ENCODE measurements at places on chromosomes 1 and 21.

DNA sequence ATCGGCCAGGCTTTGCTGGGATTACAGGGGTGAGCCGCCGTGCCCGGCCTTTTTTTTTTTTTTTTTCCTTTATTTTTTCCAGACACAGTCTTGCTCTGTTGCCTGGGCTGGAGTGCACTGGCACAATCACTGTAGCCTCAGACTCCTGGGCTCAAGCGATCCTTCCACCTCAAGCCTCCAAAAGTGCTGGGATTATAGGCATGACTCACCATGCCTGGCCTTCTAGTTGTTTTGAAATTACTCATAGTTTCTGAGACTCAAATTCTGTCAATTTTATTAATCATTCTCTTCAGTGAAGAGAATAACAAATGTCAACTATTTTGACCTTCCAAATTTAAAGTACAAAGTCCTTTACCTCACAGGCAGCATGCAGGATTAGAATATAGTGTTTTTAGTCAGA is 374.5 kb downstream of the PLA2G4A start:
- no peak for DNase-seq

DNA sequence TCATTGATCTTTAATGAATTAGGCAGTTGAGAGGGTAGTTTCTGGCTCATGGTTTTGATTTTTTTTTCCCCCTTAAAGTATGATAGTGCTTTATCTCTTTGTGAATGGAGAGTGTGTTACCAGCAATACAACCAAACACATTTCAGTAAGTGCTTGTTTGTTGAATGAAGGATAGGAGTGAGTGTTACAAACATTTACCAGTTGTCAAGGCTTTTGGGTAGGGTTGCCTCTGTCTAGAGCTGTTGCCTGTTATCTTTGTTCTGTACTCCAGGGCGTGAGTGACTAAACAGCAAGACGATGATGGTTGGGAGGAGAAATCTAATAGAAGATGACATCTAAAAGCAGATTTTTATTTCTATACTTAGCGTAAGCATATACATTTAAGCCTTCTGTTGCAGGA is 21.5 kb downstream of the MAP3K7CL start:
- no peak for DNase-seq

GRCh38 chr1:180953291-180954004 is 40.8 kb downstream of the KIAA1614 start:
- DNase-seq = peak; percentile 41

DNA sequence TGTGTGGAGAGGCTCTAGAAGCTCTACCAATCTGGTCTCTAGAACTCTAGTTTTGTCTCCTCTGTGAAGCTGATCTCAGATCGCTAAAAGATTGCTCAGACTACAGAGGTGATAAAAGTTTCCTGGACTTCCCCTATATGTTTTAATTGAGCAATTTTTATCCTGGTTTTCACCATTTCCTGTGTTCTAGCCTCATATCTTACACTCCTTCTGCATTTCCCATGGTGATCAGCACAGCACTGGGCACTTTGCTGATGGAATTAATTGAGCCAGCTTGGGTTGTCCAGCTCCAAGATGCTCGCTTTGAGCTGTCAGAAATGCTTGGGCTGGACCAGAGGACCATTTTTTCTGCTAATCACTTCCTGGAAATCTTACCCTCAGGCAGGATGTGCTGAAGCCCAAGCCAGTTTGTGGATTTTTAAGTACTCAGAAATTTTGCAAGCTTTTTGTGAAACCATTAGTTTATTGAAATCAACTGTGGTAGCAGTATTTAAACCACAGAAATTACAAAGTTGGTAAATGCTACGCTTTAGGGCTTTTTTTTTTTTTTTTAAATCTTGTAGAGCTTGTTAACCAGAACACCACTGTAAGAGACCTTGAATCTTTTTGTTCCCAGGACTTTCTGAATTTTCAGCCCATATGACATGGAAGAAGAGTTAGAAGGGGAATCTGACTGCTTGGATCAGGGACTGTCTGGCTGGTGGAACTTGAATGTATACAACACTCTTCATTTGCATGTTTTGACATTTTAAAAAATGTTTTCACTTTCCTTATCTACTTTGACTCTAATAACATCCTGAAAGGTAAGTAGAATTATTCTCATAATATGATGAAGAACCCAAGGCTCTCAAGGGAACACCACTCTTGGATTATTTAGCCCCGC is 28.4 kb downstream of the CD48 start:
- no peak for DNase-seq

GRCh38 chr1:8006037-8006963 is 19.8 kb downstream of the ERRFI1 start:
- DNase-seq = no peak

- peak; percentile 13 for DNase-seq
Measured at GRCh38 chr1:207309745-207310273, 11.7 kb upstream of the CD55 start.

DNA sequence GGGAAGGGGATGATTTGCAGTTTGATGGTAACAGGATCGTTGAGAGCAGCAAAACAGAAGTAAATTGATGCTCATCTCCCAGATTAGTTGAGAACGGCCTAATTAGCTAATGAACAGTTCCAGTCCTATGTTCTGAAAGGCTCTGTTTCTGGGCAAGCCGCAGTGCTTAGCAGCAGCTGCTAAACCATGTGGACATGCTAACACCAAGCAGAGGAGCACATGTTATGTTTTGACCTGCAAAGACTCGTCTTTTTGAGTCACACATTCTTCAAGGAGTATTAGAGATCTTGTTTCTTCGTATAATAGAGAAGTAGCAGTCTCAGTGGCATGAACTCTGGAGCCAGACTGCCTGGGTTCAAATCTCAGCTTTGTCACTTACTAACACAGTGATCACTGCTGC is 58.1 kb downstream of the CACNA1E start:
- DNase-seq = no peak

- no peak for DNase-seq
Measured at GRCh38 chr1:42960566-42961311, 2.1 kb upstream of the SLC2A1 start.

- DNase-seq = no peak
Measured at GRCh38 chr1:74590288-74590687, 77.9 kb upstream of the LRRC53 start.

GRCh38 chr21:42311816-42312625 is 3.2 kb downstream of the TFF3 start:
- DNase-seq = no peak

DNA sequence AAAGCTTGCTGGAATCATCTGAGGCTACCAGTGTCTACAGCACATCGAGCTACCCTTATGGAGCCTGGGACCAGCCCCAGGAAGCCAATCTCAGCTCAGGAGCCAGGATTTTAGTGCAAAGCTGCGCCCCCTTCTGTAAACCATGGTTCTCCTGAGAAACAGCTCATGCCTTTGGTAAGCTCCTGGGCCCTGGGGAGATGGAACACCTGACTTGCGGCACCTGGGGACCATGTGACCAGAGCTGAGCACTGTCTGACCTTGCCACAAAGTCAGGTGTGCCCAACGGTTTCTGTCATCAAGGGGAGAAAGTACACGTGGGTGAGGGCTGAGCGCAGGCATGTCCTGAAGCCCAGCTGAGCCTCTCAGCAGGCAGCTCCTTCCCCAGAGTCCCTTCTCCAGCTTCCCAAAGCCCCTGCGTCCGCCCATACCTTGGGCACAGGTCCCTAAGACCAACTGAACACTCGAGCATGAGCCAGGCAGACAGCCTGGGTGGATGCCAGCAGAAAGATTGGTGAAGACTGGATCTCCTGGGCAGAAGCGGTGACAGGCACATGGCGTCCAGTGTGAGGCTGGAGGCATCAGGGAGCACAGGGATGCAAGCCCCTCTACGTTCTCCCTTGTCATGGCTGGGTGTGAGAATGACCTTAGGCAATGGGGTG is 57.9 kb upstream of the TENT5B start:
- DNase-seq = no peak

DNA sequence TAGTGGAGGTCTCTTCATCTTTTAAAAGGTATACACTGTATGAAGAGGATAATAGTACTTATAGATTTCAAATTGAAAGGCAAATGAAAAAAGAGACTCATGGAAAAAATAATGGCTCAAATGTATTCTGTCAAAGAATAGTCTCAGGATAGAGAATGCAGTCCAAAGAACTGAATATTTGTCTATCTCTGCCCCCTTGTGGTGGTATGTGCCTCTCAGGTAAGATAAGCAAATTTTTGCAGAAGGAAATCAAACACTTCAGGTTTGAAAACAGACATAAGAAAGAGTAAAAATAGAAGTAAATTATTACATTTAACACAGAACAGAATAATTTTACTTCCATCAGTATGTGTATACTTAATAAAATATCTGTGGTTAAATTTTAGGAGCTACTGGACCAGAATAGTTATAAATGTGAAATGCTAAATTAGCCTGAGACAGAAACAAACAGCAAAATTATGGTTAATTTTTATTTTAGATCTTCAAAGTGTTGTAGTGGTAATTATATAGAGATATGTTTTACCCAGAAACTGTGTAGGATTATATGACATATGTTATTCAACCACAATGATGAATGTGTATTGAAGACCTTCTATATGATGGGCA is 164.4 kb upstream of the PALMD start:
- DNase-seq = peak; percentile 14

- DNase-seq = no peak
Measured at GRCh38 chr1:69693921-69694675, 126.4 kb downstream of the LRRC7 start.

DNA sequence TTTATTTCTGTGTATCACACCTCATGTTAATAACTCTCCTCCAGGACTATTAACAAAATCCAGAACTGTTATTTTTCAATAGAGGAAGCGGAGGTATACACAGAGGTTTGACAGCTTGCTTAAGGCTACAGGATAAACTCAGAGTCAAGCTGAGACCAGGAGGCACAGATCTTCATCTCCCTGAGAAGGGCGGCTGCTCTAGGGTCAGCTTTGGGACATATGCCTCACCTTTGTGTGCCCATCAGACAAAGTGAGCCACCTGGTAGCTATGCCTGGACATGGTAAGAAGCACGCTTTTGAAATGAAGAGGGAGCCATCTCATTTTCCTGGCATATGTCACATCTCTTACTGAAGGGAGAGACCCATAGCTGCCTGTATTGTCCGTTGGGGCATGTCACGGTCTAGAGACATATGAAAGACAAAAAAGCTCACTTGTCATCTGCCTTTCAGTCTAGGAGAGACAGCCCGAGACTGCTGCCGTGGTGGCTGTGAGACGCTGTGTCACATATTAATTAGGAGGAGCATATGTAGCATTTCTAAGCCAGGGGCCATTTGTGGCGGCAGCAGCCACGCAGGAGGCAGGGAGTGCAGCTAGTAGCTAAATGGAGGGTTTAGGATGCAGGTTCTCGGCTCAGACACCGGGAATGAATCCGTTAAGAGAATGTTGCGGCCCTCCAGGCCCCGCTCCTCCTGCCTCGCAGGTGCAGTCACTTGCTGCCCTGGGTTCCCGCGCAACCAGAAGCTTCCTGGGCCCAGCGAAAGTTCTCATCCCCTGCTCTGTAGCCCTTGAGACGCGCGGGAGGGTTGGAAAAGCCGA is 161.3 kb upstream of the C1orf21 start:
- DNase-seq = no peak

DNA sequence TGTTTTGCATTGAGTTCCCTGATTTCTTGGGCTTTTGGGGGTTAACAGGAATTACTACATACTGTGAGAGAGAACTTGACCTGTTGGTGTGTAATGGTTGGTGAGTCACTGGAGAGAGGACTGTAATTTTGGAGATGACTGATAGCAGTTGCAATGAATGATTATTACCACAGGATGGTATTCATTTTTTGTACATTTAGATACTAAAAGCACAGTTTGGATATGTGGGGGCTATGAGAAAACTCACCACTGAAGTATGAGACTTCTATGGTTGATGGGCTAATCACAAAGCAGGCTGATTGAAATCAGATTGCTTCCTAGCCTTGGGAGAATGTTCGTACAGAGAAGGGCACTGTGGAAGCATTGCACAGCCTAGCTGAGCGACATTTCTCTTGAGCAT is 1571.3 kb upstream of the PRMT6 start:
- no peak for DNase-seq

DNA sequence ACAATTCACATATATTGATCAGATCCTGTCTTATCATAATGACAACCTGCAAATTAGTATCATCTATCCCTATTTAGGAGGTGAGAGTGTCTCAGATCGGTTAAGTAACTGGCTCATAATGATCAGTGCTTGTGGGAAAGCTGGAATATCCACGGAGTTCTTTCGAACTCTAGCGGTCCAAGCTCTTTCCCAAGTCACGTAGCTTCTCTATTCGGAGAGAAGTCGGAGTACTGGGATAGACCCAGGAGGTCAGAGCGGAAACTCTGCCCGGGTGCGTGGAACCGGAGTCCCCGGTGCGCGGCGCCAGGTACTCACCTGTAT is 339 bp downstream of the PTGS2 start:
- DNase-seq = no peak

DNA sequence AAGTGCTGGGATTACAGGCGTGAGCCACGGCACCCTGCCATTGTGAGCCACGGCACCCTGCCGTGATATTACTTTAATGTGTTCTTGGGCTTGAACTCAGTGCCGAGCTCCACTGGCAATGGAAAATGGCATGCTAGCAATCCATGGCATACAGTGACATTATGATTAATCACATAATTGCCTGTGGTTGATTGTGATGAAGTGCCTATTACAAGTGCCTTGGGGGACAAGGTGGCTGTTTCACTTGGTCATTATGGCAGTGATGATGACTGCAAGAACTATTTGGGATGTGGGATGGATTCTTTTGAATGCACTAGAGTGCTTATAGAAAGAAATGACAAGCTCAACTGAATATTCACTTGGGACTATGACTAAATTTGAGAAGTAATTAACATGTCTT is 22.3 kb upstream of the HPCAL4 start:
- DNase-seq = no peak

GRCh38 chr1:160021376-160022074 is 10.3 kb downstream of the PIGM start:
- no peak for DNase-seq

- DNase-seq = no peak
Measured at GRCh38 chr1:78255383-78255782, 209.6 kb downstream of the GIPC2 start.

- DNase-seq = no peak
Measured at GRCh38 chr1:43783671-43784205, 76.4 kb downstream of the ST3GAL3 start.

DNA sequence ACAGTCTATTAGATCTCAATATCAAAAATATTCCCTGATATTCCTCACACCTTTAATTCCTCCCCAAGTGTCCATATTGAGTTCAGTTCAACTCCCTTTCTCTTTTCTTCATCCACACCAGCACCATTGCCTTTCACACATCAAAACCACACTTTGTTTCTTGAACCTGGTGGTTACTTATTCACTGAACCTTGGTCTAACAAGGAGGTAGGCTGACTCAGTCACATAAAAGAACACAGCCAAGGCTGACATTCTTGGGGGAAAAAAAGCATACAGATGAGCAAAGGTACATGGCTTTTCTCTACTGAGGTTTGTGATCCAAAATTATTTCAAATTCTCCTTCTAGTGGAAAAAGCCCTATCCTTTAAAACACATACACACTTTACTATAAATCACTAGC is 131.7 kb upstream of the USH2A start:
- no peak for DNase-seq

DNA sequence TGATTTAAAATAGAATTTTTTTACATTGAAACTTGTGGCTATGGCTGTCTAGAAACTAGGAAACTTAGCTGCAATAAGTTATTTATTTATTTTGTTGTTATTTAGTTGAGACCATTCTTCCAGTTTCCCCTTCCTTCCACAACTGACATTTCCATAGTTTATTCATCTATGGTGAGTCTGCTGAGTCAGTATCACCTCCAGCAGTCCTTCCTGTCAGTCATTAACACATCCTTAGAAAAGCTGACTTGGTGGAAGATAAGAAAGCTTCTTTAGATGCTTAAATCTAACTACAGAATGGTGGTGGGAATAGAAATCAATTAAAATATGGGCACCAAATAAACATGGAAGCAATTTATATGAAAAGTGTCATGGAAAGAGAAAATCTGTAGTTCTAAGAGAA is 714.0 kb downstream of the RWDD3 start:
- no peak for DNase-seq

- DNase-seq = no peak
Measured at GRCh38 chr21:34004974-34005373, 68.4 kb upstream of the MRPS6 start.
